ENCODE measurements at places on chromosomes 5 and 9.

DNA sequence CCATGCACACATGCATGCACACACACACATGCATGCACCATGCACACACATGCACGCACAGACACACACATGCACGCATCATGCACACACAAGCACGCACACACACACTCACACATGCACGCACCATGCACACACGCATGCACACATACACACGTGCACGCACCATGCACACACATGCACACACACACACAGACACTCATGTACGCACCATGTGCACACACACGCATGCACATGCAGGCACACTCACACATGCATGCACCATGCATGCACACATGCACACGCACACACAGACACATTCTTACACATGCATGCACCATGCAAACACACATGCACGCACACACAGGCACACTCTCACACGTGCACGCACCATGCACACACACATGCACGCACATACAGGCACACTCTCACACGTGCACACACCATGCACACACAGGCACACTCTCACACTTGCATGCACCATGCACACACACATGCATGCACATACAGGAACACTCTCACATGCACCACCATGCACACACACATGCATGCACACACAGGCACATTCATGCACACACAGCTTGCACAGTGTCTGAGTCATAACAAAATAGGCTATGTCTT lies 117.5 kb downstream of the TENT4A start:
- DNase-seq = no peak

GRCh38 chr5:174352681-174353080 lies 307.2 kb downstream of the NSG2 start:
- DNase-seq = no peak

GRCh38 chr5:109958082-109958481 lies 268.4 kb downstream of the MAN2A1 start:
- no peak for DNase-seq

GRCh38 chr5:86671536-86671935 lies 53.8 kb downstream of the COX7C start:
- DNase-seq = no peak

DNA sequence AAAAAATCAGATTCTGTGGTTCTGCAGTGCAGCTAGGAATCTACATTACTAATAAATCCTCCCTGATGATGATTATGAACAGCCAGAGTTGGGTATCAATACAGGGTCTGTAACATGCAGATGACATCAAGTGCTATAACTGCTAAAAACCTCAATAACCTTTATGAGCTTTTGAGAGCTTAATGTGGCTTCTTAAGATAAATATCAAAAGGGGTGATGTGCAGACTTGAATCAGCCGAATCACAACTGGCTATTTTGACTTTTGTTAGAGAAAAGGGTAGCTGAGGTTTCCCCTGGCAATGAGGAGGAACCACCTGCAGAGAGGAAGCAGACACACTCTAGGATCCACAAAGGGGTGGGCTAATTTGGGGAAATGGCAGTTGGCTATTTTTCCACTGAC lies 30.2 kb downstream of the CAPSL start:
- no peak for DNase-seq

GRCh38 chr5:111927191-111927590 lies 170.2 kb upstream of the NREP start:
- no peak for DNase-seq

DNA sequence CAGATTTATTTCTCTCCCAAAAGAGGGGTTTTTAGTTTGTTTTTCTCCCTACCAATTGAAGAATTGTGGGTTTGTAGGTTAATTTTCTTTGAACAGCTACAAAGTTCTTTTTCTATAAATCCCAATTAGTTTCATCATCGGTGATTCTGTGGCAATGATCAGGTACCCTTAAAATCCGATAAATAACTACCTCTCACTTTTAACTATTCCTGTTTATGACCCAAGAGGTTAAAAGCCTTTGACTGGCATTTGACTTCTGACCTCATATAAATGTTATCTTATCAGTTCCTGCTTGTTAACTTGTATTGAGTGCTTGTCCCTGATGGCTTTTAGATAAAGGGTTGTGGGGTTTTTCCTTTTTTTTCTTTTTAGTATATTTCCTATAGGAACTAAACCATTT lies 124.4 kb upstream of the TMEM161B start:
- no peak for DNase-seq

DNA sequence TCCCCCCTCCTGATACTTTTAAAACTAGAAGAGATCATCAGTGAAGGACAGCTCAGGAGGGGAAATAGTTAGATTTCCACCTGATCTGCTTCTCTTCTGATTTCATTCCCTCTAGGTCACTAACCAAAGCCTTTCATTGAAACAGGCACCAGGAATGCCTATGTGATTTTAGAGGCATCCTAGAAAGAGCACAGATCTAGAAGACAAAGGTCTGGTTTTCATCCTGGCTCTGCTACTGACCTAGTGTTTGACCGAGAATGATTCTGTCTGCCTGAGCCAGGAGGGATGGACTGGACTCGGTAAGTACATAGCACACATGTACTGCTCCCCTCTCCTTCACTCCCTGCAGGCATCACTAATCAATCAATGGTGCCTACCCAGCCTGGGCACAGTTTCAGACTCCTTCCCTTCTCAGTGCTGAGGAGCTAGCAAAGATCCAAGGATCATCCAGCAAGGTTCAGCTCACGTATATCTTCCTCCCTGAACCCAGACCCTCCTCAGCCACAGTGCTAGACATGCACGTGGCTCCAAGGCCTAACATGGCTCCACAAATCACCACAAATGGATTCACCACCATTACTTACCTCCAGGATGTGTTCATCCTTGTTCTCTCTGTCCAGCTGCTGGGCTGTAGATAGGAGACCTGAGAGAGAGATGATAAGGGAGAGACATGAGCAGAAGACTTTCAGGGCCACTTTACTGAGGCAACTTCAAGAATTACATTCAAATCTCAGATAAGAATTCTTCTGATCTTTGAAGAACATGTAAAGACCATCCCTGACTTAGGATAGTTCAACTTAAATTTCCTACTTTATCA lies 35.2 kb downstream of the FAT2 start:
- no peak for DNase-seq

GRCh38 chr5:57696389-57696769 lies 213.8 kb upstream of the ACTBL2 start:
- no peak for DNase-seq

DNA sequence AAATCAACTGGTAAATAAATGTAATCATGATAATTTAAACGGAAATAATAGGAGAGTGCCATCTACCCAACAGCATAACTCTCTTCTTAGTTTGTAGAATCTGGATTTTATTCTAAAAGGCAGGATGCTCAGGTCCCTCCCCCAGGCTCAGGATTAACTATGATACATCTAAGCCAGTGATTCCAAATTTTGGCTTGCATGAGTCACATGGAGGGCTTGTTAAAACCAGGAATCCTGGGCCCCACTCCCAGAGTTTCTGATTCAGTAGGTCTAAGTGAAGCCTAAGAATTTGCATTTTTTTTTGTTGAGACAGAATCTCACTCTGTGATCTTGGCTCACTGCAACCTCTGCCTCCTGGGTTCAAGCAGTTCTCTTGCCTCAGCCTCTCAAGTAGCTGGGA lies 62.3 kb upstream of the ZFR start:
- no peak for DNase-seq

DNA sequence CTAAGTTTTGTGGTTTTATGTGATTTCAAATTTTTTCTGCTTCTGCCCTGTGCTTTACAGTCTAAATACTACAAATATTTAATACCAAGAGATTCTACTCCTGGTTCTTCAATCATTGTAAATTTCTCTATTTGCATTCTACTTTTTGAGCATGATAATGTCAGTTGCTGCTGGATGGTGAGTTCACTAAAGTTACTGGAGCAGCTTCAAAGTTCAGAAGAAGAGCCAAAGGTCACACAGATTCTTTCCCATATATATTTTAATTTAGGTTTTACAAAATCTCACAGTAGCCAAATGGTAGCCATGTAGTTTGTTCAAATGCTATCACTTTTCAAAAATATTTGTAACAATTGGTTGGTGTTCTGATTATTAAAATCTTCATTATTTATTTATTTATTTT lies 378.7 kb downstream of the TMEM232 start:
- no peak for DNase-seq

- DNase-seq = no peak
Measured at GRCh38 chr5:13317654-13318053, 626.8 kb downstream of the DNAH5 start.

GRCh38 chr5:142679744-142680143 lies 6.1 kb downstream of the FGF1 start:
- no peak for DNase-seq
